ENCODE measurements at places on chromosomes 3 and 15.

GRCh38 chr3:68123231-68123630 is 468.8 kb upstream of the SUCLG2 start:
- no peak for DNase-seq

DNA sequence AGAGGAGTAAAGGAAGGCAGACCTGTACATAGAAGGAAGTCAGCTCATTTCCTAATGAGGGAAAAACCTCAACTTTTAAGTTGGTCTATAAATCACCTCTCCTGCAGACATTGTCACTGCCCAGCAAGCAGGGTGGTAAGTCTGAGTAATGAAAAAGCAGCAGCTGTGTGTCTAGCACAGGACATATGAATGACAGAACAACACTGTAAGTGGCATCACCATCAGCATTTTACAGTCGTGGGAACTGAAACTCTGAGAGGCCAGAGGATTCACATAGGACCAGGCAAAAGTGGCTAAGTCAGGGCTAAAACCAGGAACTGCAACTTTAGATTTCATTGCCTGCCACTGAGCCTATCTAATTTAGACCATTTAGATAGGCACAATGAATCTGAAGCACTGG is 235.6 kb downstream of the CLSTN2 start:
- DNase-seq: no peak

DNA sequence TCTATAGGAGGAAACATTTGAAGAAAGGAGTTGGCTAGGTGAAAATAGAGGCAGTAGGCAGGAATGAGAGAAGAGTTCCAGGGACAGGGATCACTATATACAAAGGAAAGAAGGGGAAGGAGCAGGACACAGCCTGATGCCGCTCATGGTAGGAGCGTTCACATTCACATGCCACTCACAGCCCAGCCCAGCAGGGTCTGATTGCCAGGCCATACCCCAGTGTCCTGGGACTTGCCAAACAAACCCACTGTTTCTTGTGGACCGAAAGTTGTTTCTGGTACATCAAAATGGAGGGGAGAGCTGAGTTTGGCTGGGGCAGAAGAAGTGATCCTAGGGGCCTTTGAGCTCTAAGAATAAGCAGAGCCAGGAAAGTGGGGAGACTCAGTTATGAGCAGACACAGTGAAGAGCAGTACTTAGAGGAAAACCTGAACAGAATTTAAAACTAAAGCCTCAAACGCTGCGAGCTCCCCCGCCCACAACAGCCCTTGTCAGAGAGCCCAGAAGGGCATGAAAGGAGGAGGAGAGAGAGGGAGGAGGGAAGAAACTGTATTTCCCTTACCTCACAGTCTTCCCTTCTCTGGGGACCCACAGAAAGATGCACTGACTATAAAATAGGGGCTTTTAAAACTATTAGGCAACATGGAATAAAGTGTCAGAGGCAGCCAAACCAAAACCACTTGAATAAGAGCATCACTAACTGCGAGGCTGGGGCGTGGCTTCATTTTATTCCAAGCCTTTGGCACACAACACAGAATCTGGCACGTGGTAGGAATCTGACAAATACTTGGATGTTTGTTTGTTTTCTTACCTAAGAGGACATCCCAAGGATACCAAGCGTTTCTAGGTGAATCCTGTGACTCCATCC is 129.0 kb downstream of the RPL22L1 start:
- no peak for DNase-seq

DNA sequence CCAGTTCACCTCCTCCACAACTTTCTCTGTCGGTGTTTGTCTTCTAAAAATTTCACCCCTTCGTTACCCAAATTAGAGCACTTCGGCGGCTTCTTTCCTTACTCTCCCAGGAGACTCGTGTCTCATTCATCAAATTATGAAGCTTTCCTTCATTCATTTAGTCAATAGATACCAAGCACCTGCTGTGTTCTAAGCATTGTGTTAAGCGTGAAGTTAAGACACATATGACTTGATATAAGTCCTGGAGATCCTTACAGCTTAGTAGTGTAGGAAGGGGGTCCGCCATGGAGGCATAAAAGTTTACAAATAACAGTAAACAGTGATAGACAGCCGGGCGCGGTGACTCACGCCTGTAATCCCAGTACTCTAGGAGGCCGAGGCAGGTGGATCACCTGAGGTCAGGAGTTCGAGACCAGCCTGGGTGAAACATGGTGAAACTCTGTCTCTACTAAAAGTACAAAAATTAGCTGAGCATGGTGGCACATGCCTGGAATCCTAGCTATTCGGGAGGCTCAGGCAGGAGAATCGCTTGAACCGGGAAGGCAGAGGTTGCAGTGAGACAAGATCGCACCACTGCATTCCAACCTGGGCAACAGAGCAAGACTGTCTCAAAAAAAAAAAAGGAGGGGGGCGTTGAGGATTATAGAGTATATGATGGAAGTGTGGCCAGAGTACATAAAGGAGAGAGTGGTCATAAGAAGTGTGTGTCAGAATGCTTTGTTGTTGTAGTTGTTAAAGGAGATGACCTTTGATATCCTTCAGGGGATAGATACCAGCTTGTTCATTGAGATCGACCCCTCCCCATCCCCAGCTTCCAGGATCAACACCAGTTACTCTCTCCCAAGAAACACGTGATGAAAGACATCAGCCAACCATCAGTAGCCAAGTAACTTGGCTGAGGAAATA is 744 bp upstream of the CCDC32 start:
- DNase-seq: no peak

DNA sequence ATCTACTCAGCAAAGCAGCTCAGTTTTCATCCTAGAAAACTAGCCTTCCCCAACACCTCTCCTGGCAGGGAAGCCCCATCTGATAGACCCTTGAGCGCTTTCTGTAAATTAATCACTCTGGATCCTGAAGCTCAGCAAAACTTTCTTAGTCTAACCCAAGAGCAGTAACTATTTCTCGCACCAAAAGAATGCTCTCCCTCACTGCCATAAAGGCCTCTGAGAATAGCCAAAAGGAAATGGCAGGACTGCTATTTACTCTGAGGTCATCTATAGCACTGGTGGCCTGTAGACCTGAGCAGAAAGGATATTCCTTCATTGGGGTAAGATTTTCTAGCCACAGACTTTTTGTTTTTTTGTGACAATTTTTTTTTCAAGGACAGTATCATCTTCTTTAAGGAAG is 345.8 kb upstream of the ADAMTS9 start:
- DNase-seq: no peak

DNA sequence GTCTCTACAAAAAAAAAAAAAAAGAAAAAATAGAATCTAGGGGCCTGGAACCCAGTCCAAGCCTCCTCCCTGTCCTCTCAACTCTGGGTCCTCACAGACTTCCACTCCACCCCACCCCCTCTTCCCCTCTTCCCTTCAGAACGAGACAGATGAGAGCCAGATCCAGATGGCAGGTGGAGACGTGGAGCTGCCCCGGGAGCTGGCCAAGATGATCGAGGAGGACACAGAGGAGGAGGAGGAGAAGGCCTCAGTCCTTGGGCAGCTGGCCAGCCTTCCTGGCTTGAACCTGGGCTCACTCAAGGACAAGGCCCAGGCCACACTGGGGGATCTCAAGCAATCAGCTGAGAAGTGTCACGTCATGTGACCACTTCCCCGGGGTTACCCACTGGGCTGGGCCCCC is 3.6 kb downstream of the CPLX3 start:
- DNase-seq: no peak

DNA sequence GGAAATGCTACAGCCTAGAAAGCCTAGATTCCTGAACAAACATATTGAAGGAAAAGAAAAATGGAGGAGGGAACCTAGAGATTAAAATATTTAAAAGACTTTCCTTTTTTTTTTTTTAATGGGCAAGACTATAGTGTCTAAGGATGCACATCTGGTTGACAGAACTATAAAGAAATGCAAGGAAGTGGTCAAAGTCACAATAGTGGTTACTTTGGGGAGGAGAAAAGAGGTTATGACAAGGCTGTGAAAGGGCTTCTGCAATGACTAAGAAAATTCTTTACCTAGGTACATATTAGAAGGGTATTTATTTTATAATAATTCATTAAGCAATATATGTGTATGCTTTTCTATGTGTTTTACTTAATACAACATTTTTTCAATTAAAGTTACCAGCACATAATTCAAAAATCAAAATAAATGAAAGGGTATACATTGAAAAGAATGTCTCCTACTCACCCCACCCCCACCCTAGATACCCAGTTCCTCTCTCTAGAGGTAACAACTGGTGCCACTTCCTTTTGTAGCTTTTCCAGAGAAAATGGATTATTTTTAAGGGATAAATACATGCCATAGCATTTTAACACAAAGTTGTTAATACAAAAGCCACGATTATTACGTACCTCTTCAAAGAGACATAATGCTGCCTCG is 70.1 kb downstream of the HERC1 start:
- DNase-seq: no peak

- no peak for DNase-seq
These were observed 1016.5 kb downstream of the ROBO1 start for GRCh38 chr3:78751266-78751665.

DNA sequence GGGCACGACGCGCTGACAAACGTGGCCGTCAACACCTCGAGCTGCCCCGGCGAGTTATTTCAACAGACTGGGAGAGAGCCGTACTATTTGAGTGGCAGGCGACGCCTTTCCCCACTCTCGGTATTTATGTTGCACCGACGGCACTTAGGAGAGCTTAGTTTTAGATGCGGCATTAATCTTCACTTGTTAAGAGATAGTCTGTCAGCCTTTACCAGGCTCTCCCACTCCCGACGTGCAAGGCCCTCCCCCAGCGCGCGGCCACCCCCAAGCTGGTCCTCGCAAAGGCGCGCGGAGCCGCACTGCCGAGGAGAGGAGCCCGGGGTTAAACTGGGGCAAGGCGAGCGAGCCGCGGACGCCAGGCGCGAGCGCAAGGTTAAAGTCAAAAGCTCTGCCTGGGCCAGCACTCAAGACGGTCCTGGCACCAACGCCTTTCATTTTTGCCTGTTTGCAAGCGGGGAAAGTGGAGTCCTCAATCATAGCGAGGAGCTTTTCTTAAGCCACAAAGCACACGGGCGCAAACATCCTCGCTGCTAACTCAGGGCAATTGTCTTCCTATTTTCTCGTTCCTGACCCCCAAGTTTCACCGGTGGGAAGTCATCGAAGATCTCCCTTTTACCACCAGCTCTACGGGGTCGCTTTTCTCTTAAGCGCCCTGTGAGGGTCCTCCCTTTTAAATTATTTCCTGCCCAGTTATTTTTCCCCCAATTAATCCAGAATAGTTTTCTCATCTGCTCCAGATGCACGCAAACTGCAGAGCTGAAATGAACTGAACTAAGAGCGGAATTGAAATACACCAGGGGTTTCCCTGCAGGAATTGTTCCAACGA is 86.6 kb downstream of the NR2F2 start:
- DNase-seq: no peak

GRCh38 chr15:43954181-43954621 is 127.4 kb downstream of the WDR76 start:
- DNase-seq: no peak

- no peak for DNase-seq
These were observed 19.5 kb upstream of the DOCK3 start for GRCh38 chr3:50655009-50655830.

DNA sequence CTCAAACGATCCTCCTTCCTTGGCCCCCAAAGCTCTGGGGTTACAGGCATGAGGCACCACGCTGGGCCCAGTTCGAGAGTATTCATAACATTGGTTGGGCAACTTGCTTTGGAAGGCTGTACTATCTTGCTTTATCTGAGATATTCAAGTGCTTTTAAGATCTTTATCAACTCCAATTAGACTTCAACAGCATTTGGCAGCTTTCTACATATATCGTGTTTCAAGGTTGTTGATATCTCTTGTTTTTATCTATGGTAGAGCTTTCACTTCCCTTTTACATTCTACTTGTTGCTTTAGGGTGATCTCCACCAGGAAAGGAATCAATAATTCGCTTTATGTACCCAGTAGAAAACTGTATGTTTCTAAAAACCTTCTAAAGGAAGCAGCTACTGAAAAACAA is 395.3 kb downstream of the IL5RA start:
- DNase-seq: no peak
